ENCODE measurements at places on chromosomes 6 and 20.
A peak's percentile ranks its signal among the peaks of the same experiment; 100 is the strongest.

- no peak for DNase-seq
Observed at GRCh38 chr6:108797951-108798669, 50.1 kb upstream of the ARMC2 start.

GRCh38 chr20:49275636-49276035 lies 2.2 kb downstream of the ZNFX1 start:
- no peak for DNase-seq

DNA sequence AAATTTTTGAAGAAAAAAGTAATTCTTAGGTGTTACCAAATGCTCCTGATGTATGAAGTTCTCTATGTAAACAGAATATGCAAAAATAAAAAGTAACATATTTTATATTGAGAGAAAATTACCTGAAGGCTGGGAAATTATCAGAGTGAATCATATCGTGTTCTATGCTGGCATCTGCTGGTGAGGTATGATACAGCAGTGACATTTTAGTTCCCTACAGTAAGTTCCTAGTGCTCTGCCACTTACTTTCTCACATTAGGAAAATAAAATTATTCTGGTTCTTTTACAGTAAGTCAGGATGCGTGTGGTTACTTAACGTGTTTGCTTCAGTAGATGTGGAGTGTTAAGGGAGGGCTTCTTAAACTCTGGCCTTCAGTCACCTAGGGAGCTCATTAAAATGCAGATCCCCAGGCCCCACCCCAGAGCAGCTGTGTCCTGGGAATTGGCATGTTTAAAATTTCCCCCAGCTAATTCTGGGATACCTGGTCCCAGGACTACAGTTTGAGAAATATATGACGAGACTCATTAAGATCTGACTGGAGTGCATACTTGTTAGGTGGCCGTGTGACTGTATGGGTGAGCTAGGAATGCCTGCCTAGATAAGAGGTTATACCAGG lies 3.2 kb downstream of the ACTR5 start:
- peak; percentile 24 for DNase-seq

- DNase-seq: peak; percentile 66
Observed at GRCh38 chr20:20837574-20838021, 125.2 kb upstream of the RALGAPA2 start.

GRCh38 chr6:135087803-135088202 lies 33.2 kb upstream of the HBS1L start:
- no peak for DNase-seq

GRCh38 chr6:2029130-2029794 lies 216.1 kb downstream of the GMDS start:
- no peak for DNase-seq

DNA sequence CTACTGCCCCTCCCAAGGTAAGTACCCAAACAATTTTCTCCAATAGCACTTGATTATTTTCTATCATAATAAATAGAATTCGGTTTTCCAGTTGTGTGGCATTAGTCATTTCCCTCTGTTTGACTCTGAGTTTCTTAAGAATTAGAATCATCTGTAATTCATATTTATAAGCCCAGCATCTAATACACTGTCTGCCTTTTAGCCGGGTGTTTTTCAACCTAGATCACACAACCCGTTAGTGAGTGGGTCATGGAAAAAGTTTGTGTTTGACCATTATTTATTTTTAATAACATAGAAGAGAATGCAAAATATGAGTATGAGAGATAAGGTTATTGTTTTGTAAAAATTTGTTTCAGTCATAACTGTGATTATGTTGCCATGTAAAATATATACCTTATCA lies 701.6 kb downstream of the RFPL4B start:
- DNase-seq: no peak

DNA sequence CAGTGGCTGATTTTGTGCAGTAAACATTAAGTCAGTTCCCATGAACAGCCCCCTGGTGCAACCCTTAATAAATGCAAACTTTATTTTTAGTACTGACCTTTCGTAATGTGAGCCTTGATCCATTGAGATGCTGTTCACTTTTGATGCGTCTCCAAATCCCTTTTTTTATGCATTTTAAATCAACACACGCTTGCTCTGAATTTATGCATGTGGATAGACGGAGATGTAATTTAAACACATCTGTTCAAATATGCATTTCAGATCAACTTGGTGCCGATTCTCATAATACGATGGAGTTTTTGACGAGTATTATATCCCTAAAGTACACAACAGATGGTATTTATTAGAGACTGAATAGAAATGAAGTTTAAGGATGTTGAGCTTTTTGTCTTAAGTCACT lies 505.7 kb downstream of the CDKAL1 start:
- DNase-seq: no peak

DNA sequence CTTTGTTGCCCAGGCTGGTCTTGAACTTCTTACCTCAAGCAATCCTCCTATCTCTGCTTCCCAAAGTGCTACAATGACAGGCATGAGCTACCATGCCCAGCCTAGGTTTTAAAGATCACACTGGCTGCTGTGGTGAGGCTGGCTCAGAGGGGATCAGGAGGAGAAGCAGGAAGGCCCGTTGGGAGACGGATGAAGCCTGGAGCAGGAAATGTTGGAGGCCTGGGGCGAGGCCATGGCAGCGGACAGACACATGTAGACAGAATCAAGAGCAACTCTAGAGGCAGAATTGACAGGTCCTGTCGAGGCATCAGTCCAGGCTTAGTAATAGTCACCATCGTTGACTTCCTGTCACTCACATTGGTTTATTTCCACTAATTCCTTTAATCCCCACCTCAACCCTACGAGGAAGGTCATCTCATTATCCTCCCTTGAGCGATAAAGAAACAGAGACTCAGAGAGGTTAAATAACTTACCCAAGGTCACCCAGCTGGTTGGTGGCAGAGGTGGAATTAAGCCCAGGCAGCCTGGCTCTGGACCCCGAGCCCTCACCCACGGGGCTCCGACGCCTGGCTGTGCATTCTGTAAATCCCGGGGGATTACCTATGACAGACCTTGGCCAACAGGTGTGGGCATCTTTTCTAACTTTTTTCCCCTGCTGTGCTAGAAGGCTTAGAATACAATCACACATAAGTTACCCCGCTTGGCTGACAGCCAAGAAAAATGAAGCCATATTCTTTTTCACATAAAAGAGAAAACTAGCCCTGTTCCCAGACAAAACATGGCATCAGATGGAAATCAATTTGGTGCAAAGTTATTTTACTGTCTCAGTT lies 113.4 kb downstream of the EYA2 start:
- no peak for DNase-seq

GRCh38 chr6:113634352-113635163 lies 222.6 kb upstream of the MARCKS start:
- DNase-seq: no peak

DNA sequence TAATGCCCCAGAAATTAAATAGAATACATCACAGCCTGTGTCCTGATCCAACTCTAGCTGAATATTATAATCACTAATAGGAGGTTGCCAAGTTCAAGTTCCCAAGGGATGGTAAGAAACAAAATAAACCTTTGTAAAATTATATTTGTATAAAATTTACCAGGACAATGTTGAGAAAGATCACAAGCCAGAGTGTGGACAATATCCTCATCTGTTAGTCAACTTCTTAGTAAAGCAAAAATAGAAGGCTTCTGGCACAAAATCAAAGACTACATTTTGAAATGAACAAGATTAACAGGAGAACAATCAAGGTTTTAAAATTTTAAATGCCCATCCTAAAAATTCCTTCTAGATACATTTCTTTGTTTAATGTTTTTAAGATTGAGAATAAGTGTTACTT lies 290.4 kb upstream of the HSF2 start:
- no peak for DNase-seq

- DNase-seq: no peak
Observed at GRCh38 chr6:4174042-4174441, 38.7 kb upstream of the ECI2 start.

DNA sequence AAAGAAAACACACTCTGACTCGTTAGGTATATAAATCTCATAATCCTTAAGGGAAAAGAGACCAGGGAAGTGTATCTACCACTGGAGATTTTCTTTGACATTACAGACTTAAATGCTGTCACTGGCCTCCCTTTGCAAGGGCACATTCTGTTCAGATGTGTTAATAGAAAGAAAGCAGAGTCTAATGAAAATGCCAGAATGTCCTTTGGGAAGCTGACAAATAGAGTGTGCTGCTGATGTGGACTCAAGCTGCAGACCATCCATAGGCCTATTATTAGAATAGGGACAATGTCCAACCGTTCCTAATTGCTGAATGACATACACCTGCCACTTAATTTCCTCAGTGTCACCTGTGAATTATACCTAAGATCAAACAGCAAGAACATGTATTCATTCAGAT lies 41.2 kb downstream of the SLC35D3 start:
- DNase-seq: no peak

- no peak for DNase-seq
Observed at GRCh38 chr6:20034408-20034769, 177.9 kb downstream of the MBOAT1 start.

- no peak for DNase-seq
Observed at GRCh38 chr6:56729719-56730118, 87.0 kb upstream of the DST start.

- no peak for DNase-seq
Observed at GRCh38 chr20:9500121-9500520, 14.3 kb upstream of the LAMP5 start.

GRCh38 chr20:44646023-44646640 lies 5.4 kb downstream of the ADA start:
- no peak for DNase-seq

DNA sequence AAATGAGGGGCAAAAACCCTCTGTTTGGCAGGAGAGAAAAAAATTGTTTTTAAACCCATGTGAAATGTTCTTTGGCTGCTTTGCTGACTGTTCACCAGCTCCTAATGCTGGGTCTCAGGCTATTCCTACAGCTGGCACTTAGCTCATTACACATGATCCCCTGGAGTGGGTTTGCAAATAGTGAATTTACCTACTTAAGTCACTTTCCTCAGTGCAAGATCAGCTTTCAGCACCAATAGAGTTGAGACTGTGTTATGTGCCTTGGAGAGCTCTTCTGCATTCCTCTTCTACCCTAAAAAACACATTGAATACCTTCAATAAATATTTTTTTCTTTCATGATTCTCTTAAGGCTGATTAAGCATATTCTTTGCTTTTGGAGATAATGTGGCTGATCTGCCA lies 58.4 kb upstream of the PRDM1 start:
- DNase-seq: no peak

GRCh38 chr6:72953971-72954381 lies 271.3 kb downstream of the KHDC1L start:
- peak; percentile 25 for DNase-seq

DNA sequence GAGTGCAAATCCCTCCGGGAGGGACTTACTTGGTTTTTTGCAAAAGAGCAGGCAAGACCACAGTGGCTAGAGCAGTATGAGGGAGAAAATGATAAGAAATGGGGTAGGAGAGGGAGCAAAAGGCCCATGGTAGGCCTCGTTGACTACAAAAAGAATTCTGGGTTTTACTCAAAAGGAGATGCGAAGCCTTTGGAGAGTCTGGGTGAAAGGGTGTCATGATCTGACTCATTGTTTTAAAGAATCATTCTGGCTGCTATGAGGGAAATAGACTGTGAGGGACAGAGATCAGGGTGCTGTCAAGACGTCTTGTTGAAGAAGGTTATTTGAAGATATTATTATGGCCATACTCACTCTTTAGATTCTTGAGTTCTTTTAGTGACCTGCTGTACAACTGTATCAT lies 13.0 kb downstream of the TBC1D32 start:
- no peak for DNase-seq

DNA sequence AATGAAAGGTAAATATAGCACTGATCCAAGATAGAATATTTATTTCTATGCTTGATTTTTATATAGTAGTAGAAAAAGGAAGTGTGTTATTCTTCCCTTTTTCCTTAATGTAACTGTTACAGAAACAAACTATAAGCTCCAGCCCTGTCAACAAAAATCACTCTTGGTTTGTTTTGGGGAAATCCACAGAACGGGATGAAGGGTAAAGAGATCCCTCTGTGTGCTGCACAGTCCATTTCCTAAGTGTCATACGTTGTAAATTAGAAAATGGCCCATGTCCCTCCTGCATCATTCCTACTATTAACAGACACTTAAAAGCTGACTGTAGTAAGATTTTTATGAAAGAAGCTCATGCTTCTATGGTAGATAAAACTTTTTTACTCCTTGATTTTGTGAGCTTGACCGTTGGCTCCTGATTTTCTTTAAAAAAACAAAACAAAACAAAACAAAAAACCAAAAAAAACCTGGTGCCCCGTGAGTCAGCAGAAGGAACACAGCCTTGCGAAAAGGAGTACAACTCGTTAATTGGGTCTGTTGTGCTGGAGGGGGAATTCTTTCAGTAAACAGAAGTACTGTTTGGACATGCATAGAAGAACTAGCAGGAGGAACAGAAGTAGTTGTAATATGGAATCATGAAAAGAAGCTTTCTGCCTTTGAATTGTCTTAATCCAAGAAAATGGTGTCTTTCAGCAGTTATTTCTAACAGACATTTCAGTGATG lies 67.5 kb downstream of the RTN4IP1 start:
- DNase-seq: no peak

GRCh38 chr6:109424946-109425345 lies 15.5 kb downstream of the PPIL6 start:
- no peak for DNase-seq

- DNase-seq: no peak
Observed at GRCh38 chr6:144350528-144350880, 65.4 kb downstream of the UTRN start.

- DNase-seq: peak; percentile 19
Observed at GRCh38 chr20:57342829-57343228, 8.2 kb upstream of the RAE1 start.

DNA sequence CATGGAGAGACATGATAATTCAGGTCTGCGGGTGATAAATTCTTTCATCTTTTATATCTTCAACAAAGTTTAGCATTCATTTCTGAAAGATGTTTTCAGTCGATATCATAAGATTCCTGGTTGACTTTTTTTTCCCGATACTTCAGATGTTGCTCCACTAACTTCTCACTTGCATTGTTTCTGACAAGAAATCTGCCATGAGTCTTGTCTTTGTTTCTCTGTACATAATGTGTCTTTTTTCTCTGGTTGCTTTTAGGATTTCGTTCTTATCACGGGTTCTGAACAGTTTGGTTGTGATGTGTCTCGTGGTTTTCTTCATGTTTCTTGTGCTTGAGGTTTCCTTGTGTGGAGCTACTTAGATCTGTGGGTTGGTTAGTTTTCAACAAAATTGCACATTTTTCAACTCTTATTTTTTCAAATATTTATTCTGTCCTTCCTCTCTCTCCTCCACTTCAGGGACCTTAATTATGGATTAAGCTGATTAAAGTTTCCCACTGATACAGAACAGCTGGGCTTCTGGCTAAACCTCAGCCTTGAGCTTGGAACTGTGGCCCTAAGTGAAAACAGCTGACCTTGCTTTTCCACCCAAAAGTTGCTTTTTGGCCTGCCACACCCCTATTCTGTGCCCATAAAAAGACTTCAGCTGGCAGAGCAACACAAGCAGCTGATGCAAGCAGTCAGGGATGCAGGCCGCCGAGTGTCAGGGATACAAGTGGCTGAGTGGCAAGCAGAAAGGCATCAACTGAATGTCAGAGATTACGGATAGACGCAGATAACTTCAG lies 97.9 kb upstream of the SNX9 start:
- DNase-seq: no peak

- peak; percentile 27 for DNase-seq
Observed at GRCh38 chr20:58389324-58389967, 417 bp downstream of the VAPB start.

- no peak for DNase-seq
Observed at GRCh38 chr6:152723398-152723797, 25.7 kb downstream of the MYCT1 start.

- DNase-seq: no peak
Observed at GRCh38 chr20:16917636-16918035, 169.5 kb downstream of the OTOR start.

Data from LoVo (cell line).